ENCODE measurements at places on chromosomes 1 and 21. TPM values are rescaled to one million over a fixed set of nuclear protein-coding genes. Genes with fewer than 3 reads are reported as not detected.
A peak's percentile ranks its signal among the peaks of the same experiment; 100 is the strongest.

The CLDN14 gene
- total RNA-seq: 0.27 TPM

The LRRC3 gene
- not detected for total RNA-seq

The SMCP gene
- total RNA-seq: not detected

The SELENBP1 gene
- 15.7 TPM for total RNA-seq

The ESPN gene
- 0.31 TPM for total RNA-seq

DNA sequence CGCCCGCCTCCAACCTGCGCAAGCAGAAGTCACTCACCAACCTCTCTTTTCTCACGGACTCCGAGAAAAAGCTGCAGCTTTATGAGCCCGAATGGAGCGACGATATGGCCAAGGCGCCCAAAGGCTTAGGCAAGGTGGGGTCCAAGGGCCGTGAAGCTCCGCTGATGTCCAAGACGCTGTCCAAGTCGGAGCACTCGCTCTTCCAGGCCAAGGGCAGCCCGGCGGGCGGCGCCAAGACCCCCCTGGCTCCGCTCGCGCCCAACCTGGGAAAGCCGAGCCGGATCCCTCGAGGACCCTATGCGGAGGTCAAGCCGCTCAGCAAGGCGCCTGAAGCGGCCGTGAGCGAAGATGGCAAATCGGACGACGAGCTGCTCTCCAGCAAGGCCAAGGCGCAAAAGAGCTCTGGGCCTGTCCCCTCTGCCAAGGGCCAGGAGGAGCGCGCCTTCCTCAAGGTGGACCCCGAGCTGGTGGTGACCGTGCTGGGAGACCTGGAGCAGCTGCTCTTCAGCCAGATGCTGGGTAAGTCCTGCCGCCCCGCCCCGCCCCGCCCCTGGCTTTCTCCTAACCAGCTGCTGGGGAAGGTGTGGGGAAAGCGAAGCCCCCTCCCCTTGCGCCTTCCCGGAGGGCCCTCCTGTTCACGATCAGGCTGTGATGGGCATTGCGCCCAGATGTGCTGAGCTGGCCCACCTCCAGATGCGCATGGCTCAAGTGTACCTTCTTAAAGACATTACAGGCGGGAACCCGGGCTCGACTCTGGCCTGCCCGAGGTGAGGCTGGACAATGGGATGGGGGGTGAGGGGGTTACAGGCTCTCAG, 110.2 kb downstream of the NAV1 start:
- no peak for DNase-seq

GRCh38 chr1:117843791-117844190, 85.6 kb downstream of the GDAP2 start:
- no peak for DNase-seq

- DNase-seq: peak; percentile 61
Measured at GRCh38 chr1:156897078-156897825, 3.7 kb downstream of the PEAR1 start.

DNA sequence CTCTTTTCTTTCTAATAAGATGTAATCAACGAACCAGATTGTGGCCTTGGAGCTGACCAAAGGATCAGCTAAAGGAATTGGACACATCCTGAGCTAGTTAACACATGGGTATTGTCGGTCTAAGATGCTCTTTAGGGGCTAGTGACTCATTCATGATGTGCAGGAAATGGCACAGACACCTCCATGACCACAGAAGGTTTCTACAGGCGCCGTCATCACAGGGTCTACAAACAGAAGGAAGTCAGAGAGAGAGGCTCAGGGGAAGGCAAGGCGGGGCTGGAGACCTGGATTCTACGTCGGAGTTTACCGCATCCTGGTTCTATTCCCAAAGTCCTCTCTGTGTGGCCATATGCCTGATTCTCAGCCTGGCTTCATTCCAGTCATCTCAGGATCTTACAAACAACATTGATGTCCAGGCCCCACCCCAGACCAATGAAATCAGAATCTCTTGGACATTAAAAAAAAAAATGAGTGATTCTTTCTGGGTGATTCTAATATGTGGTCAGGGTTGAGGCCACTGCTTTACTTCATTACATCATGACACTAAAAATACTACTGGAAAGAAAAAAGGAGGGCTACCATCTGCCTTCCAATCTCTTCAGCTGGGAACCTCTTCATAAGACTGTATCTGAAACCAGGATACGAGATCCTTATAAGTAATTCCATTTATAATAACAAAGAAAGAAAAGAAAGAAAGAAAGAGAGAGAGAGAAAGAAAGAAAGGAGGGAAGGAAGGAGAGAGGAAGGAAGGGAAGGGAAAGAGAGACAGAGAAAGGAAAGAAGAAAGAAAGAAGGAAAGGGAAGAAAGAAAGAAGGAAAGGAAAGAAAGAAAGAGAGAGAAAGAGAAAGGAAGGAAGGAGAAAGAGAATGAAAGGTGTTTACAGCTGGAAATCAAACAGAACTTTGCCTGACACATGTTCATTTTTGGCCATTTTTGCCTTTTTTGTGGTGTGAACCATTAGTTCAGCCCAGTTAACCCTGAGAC, 11.6 kb upstream of the KCNJ15 start:
- peak; percentile 87 for DNase-seq

DNA sequence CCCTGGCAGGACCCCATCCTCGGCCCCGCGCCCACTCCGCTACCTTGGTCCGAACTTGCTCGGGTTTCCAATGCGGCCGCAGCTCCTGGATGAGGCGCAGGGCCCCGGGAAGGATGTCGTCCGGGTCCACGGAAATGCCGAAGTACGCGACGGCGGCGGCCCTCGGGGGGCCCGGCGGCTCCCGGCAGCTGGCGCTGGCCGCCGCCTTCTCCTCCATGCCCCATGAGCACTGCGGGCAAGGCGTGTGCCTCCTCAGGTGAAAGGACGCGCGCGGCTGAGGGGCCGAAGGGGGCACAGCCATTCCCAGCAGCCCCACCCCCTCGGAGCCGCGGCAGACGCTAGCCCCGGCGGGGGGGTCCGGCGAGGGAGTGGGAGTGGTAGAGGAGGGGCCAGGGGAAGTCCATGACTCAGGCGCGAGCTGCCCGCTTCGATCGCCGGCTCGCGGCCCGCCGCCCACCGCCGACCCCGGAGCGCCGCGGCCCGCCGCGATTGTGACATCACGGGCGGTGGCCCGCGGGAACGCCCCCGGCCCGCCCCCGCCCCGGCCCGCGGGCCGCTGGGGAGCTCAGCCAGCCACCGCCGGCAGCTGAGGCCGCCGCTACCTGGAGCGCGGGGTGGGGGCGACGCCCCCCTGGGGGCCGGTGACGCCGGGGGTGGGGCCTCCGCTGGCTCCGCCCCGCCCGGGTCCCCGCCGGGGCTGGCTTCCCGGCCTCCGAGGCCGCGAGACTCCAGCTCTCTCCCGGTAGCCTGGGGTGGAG, at the start of gene ETNK2:
TSS of gene ETNK2 (minus strand) at position 493 of the 758 bp plus-strand sequence. CDS start at position 301, 192 bp downstream.
- DNase-seq: peak; percentile 16

GRCh38 chr1:81662913-81663526, 137.7 kb upstream of the ADGRL2 start:
- no peak for DNase-seq

DNA sequence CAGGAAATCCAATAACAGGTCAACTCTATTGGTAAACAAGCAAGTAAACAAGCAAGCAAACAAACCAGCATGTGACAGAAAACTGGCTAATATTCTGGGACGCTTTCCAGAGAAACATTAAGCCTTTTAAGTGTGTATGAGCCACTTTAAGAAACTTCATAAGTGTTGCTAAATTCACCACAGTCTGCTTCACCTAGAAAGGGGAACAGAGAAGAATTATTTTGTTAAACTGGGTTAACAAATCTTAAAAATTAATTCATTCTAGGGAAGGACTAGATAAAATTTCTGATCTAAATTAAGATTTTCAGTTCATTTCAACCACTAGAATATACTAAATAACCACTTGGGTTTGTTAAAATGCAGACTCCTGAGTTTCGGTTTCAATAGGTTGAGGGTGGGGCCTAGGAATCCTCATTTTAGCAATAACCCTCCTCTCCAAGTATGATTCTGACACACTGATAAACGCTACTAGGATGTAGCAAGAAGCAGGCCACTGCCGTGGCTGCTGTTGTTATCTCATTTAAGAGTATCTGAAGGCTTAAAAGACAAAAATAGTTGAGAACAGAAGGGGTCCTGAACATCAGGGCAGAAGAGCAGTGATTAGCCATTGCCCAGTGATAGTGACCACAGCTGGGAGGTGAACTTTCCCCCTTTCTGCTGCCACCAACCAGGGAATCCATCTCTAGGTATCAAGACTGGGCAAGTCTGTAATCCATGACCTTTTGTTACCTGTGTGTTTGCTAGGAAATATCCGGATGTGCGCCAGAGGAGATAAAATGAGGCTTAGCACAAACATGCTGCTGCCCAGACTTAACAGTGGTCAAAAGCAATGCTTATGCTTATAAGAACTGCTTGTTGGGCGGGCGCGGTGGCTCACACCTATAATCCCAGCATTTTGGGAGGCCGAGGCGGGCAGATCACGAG, 11.2 kb downstream of the CREG1 start:
- no peak for DNase-seq

DNA sequence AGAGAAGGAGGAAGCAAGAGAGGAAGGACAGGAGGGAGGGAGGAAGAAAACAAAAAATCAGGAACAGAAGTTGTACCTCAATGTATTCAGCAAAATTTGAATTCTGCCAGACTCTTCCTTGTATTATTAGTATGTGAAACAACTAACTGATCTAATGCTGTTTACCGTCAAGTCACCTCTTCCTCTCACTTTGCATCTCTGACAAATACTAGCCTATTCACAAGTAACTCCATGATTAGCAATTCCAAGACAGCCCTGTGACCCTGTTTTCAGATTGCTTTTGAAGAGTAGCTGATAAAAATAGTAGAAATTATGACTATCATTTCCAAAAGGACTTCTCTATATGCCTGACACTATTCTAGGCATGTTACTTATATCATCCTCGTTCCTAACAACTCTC, 445.4 kb downstream of the NEGR1 start:
- no peak for DNase-seq

GRCh38 chr1:33370301-33370700, 49.4 kb upstream of the A3GALT2 start:
- peak; percentile 71 for DNase-seq

DNA sequence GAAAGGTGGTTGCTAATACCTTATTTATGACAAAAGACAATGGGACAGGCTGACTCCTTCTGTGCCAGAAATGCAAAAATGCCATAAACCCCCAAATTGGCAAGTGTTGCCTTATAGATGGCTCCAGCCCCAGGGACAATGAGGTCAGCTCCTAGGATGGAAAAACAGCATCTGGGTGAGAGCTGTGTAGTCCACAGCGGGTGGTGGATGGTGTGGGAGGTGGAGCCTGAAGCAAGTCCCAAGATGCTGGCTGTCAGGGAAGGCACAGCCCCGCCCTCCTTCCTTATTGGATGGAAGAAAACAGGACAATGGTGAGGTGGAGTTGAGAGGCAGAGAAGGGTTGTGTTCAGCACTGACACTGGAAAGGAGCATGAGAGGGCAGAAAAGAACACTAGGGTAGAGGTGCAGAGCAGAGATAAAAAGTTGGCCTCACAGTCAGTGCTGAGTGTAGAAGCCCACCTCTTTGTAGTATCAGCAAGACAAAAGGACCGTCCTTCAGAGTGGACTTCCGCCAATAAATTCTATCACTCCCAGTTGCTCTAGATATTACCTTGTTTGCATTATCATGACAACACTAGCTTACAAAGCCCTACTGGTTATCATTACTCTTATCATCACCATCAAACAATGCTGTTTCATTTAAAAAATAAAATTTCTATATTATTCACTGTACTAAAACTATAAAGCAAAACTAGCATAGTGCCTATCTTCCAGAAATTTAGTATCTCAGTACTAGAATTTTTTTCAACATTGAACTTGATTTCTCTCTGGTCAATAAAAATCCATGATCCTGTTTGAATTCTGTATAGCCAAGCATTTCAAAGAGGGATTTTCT, 3.7 kb upstream of the SDE2 start:
- peak; percentile 53 for DNase-seq

- no peak for DNase-seq
Measured at GRCh38 chr1:181812208-181812607, 249.3 kb downstream of the ZNF648 start.

DNA sequence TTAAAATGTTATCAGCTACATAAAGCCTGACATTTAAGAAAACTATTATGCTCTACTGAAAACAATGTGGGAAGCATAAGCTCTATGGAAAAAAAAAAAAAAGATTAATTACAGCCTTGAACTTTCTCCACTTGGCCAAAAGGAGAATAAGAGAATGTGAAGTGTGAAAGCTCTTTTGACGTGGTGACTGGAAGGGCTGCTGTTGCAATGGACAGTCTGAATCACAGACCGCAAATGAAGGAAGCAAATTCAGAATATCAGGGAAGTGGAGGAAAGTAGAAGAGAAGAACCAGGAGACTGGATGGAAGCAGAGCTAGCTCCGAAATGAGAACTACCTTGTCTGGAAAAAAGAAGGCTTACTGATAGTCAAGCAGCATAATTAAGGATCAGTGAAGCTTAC, 106.8 kb downstream of the AK5 start:
- DNase-seq: no peak

DNA sequence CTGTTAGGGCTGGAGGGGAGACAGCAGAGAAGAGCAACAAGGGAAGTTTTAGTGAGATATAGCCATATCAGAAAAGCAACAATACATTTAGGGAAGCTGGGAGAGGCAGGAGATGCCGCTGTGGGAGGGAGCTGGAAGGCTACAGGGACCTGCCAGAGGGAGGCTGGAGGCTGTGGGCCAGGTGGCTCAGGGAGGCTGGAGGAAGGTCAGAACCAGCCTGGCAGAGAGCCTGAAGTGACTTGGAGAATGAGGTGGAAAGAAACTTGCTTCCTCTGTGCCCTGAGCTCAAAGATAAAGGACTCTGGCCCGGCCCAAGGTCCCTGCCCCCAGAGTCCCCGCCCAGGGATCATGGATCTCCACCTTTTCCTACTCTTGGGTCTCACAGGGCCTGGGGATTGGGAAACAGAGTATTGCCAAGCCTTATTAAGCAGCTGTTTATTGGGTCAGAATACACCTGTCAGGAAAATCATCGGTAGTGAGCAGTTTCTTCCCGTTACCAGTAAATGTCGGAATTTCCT, 85.9 kb downstream of the KIF26B start:
- no peak for DNase-seq

GRCh38 chr1:16371725-16372124, 4.7 kb downstream of the SZRD1 start:
- no peak for DNase-seq

- peak; percentile 13 for DNase-seq
Measured at GRCh38 chr1:179217943-179218507, 11.5 kb downstream of the ABL2 start.

DNA sequence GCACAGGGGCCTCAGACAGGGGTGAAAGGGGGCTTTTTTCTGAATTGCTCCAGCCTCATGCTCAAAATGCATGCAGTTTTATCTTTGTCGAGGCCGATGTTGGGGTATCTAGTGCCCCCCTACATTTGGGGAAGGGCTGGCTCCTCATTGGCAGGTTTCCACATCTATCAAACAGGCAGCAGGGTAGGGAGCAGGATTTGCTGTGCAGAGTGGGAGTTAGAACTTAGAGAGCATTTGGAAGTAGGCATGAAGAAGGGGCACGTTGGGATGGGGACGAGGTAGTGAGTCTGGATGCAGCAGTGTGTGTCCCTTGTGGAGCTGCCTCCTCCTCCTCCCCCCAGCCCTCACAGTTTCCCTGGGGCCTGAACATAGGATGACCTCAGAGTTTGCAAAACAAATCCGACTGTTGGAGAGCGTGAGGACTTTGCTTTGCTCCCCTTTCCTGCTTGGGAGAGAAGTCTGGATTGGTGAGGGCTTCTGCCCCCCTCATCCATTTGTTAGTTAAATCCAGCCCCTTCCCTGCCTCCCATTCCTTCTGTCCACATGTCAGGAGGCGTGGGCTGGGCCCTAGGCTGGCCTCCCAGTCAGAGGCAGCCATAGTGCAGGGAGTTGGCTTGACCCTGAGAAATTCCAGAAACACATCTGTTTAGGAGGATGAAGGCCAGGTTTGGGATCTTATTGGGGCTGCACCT, 36.9 kb upstream of the GPR37L1 start:
- no peak for DNase-seq

Data from myocyte (in vitro differentiated cells).